ENCODE measurements at places on chromosomes 3 and 15.

- no peak for DNase-seq
These were observed 103.4 kb upstream of the SELENOK start for GRCh38 chr3:53994986-53995603.

DNA sequence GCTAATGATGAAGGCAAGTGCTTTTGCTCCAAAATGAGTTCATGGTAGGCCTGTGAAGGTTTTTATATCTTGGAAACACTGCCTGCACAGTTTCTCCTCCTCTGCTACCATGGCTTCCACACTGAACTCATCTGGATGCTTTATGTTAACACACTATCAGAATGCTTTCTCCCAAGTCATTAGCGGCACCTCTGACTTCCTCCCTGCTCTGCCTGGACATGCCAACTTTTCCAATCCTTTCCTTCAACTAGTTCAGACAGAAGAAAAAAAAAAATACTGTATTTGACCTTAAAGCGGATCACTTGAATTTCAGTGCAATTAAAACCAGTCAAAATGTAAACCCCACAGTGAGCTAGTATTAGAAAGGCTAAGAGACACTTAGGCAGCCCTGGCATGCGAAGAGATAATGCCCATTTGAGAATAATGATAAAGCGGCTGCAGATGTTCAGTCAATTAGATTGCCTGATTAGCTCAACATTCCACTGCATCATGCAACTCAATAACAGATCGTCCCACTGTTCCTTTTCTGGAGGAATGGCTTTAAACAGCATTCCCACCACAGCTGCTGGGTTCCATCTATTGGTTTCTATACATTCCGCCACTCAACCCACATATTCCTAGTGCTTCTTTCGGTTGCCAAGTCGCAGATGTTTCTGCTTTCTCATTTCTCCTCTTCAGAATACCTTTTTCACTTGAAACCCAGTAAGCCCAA lies 51.7 kb downstream of the CNTN3 start:
- no peak for DNase-seq

DNA sequence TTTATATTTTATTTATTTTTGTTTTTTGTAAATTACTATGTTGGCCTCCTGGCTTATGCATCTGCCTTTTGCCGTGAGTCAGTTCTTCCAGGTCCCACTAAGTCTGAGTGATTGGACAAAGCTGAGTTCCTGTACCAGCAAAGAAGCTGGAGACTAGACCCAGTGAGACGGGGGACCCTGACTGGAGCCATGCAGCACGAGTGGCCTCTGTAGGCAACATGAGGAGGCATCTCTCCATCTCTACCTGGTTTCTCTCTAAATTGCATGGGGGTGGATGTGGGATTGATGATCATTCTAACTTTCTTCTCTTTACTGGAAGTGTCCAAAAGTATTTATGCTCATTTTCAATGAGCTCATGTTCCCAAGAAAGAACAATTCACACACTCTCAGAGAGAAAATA lies 155.3 kb upstream of the MRPL3 start:
- DNase-seq: no peak

DNA sequence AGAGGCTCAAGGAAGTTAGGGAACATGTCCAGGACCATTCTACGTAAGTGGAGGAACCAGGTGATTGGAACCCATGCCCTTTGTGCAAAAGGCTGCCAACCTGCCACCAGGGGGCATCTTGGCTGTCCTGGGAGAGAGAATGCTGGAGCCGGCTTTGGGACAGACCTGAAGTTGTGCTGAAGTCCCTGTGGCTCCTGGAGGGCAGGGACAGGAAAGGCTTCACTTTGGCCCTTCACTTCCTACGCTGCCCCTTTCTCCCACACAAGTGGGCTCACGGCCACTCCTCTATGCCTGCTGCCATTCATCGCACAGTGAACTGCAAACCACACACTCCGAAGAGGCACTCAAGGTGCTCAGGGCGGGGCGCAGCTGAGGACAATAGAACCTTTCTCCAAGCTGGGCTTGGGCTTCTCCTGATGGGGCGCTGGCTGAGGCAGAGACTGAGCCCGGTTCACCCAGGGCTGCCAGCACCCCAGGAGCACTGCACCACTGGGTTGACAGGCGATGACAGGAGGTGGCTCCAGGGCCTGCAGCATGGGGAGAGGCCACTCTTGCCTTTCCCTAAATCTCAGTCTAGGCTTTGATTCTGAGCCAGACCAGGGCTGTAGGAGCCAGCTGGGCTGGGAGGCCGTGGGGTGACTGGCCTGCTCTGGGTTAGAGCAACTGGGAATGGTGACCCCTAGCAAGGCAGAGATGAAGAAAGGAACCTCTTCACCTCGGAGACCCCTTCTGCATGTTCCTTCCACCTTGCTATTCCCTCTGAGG lies 8.4 kb downstream of the SHF start:
- no peak for DNase-seq

DNA sequence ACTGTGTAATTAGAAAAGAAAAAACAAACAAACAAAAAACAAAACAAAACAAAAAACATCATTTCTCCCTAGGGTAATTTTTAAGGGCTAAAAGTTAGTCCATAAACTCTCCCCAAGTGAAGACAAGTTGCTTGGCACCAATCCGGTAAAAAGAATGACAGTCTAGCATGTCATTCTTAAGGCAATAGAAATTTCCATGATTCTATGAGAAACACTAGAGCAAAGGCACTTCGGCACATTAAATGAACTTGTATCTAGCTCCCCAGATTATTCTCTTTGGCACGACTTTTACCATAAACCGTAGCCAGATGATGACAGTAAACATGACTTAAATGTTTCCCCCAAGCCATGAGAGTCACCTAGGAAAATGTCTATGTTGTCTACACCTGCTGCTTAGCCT lies 10.1 kb downstream of the COL8A1 start:
- DNase-seq: no peak

DNA sequence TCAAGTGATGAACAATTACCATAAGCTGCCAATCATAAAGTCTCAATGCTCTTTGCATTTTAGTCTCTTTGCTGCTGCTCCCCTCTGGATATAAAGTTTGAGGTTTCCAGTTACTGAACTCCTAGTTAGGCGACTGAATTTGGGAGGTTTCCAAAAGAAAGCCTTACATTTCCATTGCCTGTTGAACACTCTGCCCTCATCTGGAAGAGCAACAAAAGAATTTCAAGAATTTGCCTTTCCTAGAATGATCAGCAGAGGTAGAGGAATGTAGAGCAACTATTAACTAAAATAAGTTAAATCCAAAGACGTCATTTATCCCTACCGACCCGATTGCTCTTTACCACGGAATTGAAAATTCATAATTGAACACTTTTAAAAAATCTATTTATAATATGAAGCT lies 53.4 kb upstream of the PRICKLE2 start:
- peak; percentile 15 for DNase-seq

DNA sequence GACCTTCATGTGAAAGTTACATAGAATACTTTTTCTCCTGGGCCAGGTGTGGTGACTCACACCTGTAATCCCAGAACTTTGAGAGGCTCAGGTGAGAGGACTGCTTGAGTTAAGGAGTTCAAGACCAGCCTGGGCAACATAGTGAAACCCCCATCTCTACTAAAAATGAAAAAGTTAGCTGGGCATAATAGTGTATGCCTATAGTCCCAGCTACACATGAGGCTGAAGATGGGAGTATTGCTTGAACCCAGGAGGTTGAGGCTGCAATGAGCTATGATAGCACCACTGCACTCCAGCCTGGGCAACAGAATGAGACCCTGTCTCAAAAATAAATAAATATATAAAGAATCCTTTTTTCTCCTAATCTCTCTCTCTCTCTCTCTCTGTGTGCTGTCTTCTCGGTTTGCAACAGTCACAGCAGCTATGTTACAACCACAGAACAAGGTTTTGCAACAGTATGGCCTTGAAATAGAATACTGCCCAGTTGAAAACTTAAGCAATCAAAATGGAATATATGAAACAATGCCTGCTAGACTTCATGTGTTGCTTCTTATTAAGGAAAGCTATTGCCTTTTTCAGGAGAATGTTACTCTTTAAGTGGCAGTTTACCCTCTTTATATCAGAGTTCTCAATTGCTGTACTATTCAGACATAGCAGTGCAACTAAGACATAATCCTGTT lies 12.3 kb upstream of the DENND4A start:
- DNase-seq: no peak

DNA sequence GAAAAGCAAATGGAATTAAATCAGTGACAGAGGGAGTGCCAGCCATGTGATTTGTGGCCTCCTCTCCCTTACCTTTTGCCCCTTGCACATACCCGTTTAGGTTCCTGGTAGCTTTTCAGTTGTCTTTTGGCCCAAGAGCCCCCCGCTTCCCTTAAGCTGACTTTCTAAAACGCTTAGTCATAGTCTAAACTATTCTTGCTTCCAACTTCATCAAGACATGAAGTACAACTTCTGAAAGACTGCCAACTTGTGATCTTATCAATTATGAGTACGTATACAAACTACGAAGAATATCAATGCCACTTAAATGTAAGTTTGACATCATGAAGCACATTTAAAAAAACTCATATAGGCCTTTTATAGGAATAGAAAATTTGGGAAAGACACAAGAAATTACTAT lies 61.9 kb downstream of the EIF3J start:
- DNase-seq: no peak

- DNase-seq: no peak
These were observed 3.8 kb downstream of the USP3 start for GRCh38 chr15:63507878-63508818.

DNA sequence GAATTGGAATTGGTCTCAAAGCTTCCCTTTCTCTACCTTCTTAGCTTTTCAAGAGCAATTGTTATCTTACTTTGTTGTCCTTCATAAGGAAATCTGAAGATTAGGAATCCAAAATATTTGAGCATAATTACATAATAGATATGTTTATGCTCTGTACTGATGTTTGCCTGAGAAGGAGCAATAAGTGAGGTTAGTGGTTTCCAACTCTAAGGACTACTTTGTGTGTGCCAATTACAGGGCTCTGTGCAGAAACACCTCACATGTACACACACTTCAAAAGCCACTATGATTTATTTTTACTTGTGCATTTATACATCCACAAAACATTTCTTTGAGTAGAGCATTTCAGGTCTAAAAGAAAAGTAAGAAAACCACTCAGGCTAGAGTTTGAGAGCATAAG lies 49.9 kb downstream of the MME start:
- DNase-seq: no peak

DNA sequence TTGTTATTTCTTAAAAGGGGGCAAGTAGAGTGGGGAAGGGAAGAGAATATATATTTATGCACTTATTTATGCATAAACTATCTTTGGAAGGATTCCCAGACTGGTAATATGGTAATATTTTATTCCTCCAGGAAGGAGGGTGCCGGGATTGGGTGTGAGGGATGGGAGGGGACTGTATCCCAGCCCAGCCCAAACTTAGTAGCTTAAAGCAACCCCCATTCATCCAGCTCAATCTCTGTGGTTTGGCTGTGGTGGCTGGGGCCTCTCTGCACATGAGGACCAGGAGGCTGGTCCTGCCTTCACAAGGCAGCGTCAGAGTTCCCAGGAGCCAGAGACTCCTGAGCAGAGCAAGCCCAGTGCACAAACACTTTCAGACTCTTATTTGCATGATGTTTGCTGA lies 48.4 kb downstream of the CCNL1 start:
- no peak for DNase-seq

DNA sequence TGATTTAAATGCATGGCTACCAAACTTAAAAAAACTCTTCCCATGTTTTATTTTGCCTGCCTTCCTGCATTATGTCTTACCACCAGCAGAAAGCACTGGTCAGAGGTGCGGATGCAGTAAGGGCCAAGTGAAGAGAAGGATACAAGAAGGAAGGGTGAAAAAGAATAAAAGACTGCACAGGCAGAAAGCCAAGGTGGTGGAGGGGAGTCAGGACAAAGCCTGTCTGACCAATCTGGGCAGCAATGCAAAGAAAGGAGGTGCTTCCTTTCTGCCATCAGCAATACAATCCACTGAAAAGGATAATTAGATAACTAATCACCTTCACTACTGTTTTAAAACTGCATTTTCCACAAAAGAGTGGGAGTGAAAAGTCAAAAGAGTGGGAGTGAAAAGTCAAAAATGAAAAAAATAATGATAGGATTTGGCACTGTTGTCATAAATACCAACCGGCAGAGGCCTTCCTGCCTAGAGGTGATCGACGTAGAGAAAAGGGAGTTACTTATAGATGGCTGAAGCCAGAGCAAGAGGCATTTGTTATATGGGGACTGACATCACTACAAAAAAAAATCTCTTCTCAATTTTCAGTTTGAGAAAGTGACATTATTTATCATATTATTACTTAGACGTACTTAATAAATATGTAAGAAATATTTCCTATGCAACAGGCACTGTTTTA lies 385.3 kb downstream of the TBC1D5 start:
- DNase-seq: no peak

GRCh38 chr3:171377859-171378258 lies 82.3 kb downstream of the TNIK start:
- no peak for DNase-seq

- DNase-seq: no peak
These were observed 247.1 kb upstream of the LMCD1 start for GRCh38 chr3:8254489-8254888.

DNA sequence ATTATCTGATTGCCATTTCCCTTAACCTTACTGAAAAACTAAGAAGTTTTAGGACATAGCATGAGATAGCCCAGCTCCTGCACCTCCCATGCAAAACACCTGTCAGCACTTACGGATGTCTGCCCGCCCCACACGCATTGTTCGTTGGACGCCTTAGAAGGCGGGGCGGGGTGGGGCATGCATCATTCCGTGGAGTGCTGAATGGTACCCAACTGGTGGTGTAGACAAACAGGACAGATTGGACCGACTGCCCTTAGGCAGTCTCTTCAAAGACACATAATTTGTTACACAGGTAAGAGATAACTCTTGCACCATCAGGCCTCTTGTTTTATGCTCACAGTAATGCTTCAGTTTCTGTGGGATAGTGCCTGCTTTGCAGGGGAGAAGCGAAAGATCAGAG lies 93.8 kb downstream of the SMAD6 start:
- no peak for DNase-seq

DNA sequence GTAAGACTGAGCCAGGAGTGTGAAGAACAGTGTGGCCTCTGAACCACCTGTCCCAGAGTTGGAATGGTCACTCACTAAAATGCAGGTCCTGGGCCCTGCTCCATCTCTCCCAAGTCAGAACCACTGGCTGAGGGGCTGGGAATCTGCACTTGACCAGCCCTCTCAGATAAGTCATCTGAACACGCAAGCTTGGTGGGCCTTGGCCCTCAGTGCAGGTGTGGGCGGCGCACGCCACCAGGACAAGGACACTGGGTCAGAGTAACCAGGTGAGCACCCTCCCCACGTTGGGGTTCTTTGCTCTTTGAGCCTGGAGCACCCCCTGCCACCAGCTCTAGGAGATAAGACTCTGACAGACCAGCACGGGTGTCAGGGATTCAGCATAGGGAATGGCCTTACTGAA lies 42.7 kb downstream of the KIF9 start:
- DNase-seq: no peak

GRCh38 chr3:127628788-127629466 lies at the start of gene PODXL2:
TSS of gene PODXL2 (plus strand) at chr3:127629185. CDS start at chr3:127629220, 35 bp downstream.
- DNase-seq: peak; percentile 52
